Hematopoietic multipotent progenitor cell treated with erythropoietin and hydrocortisone succinate and interleukin-3 and kit ligand, for 17 days (in vitro differentiated cells): ENCODE measurements at places on chromosomes 2 and 18.
A peak's percentile ranks its signal among the peaks of the same experiment; 100 is the strongest.

- no peak for DNase-seq
Observed at GRCh38 chr18:13051159-13051558, 60.0 kb downstream of the CEP192 start.

DNA sequence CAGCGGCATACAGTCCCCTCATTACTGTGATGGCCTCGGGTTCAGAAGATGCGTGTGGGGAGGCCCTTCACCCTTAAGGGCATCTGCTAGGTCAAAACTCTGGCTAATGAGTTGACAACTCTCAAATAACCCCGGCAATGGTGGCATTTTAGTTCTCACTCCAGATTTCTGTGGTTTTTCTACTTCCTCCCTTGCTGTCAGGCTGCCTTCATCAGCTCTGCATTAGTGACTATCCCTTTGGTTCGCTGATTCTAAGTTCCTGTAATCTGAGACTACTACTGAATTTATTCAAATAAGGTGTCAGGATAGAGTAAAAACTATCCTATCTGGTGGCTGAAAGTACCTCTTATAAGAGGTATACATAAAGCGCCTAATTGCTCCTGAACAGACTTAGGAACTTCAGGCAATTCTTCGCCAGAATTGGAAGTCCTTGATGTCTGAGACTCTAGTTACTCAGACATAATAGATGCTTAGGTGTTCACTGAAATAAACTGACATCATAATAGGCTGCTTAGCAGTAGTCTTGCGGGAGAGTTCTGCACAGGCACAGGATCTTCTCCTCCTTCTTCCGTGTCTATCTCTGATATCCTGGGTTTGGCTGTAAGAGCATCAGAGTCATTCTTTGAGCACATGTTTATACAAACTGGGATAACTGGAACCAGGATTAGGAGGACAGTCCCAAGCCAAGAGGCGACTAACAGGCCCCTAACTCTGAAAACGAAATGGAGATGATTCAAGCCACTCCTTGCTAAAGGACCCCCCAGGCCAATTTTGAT, 194.5 kb downstream of the DNER start:
- DNase-seq = no peak

GRCh38 chr2:47403609-47404193, 745 bp downstream of the MSH2 start:
- DNase-seq = no peak

- DNase-seq = no peak
Observed at GRCh38 chr2:212227755-212228154, 310.8 kb downstream of the ERBB4 start.

GRCh38 chr2:5911718-5912117, 219.5 kb downstream of the SOX11 start:
- no peak for DNase-seq

GRCh38 chr2:195859513-195859912, 202.5 kb downstream of the SLC39A10 start:
- no peak for DNase-seq

- no peak for DNase-seq
Observed at GRCh38 chr18:79637181-79637920, 42.3 kb upstream of the CTDP1 start.

DNA sequence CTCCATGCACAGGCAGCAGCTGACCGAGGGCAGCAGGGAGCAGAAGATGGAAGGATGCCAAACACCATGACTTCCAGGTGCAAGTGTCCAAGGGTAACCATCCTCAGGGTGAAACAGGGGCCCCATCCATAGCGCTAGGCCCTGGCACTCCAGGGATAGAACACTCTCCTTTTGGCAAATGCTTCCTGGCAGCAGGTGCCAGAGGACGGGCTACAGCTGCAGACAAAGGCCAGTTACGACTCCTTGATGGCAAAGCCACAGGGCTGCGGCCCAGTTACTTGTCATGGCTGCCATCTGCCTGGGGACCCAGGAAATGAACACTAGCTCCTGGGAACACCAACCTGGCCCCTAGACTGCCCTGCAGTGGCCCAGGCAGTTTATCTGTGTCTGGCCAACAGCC, 178.8 kb downstream of the TMEM163 start:
- DNase-seq = no peak

GRCh38 chr18:8401606-8402005, 207.6 kb upstream of the RAB12 start:
- DNase-seq = no peak

GRCh38 chr18:76892832-76893231, 70.5 kb downstream of the ZNF236 start:
- no peak for DNase-seq

DNA sequence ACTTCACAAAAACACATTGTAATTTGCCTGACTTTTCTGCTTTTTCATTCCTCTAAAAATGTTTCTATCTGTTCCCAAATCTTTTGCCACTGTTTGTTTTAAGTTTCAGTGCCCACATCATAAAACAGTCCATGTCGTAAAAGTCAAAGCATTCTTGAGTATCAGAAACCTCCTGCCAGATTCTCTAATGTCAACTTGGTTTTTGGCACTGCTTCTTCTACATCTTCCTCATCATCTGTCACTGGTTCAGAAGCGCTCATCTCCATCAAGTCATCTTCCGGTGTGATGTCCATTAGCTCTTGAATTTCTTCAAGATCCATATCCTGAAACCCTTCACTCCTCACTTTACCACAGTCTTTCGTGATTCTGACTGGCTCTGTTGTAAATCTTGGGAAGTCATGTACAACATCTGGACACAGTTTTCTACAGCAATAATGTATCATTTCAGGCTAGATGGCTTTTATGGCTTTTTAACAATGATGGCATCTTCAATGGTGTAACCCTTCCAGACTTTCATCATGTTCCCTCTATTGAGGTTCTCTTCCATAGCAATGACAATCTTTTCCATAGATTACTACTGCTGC, 19.6 kb downstream of the CUL3 start:
- no peak for DNase-seq

DNA sequence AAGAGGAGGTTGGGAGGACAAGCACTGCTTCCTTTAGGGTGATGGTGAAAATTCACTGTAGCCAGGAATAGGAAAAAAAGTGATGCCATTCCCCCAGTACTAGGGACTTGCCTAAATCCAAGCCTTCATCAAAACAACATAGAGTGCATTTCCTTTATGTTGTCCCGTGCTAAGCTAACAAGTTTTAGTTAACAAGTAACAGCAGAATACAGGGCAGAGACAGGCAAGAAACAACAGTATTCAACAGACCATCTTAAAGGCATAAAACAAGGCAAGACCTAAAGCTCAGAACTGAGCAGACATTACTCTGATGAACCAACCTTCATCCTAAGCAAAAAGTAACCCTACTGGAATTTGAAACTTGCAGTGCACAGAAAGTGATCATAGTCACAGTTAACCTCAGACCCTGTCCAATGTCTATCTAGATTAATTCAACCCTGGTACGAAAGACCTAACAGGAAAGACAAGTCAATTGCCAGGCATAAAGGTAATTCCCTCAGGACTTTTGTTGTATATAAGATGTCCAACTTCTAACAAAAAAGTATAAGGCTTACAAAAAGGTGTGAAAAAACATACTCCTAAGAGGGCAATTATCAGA, 34.4 kb upstream of the GALNT1 start:
- DNase-seq = no peak

GRCh38 chr2:36337354-36337753, 18.2 kb upstream of the CRIM1 start:
- DNase-seq = no peak

- no peak for DNase-seq
Observed at GRCh38 chr2:224217233-224217961, 178.3 kb upstream of the SERPINE2 start.

GRCh38 chr2:202069170-202070067, 3.6 kb upstream of the KIAA2012 start:
- DNase-seq = peak; percentile 34

- no peak for DNase-seq
Observed at GRCh38 chr2:222904557-222905258, 43.9 kb downstream of the ACSL3 start.

- DNase-seq = no peak
Observed at GRCh38 chr2:128485761-128486639, 167.3 kb upstream of the HS6ST1 start.

GRCh38 chr2:127175751-127176354, 44.2 kb downstream of the CYP27C1 start:
- DNase-seq = no peak

- DNase-seq = peak; percentile 72
Observed at GRCh38 chr18:63518178-63519012, 23.8 kb upstream of the SERPINB12 start.

- no peak for DNase-seq
Observed at GRCh38 chr2:174522553-174522952, 35.7 kb upstream of the GPR155 start.
